Activated CD4-positive, alpha-beta T cell treated with anti-CD3 and anti-CD28 coated beads for 24 hours (primary cell): ENCODE measurements at places on chromosomes 3 and 15.
A peak's percentile ranks its signal among the peaks of the same experiment; 100 is the strongest.

DNA sequence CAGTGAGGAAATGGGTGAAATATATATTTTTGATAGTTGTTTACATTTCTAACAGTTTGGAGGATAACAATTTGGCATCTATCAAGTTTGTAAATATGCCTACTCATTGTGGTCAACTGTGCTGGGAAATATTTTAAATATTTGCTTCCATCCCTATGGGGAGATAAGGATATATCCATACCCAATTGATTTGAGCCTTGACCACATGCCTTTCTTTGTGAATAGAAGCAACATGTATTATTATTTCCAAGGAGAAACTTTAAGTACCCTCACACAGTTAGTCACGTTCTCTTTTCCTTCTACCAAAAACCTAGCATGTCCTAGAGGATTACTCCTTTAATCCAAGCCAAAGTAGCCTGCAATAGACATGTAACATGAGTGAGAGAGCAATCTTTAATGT lies 245.4 kb upstream of the CBLB start:
- DNase-seq = no peak

- no peak for DNase-seq
Measured at GRCh38 chr3:159620281-159620680, 368.4 kb upstream of the IL12A start.

DNA sequence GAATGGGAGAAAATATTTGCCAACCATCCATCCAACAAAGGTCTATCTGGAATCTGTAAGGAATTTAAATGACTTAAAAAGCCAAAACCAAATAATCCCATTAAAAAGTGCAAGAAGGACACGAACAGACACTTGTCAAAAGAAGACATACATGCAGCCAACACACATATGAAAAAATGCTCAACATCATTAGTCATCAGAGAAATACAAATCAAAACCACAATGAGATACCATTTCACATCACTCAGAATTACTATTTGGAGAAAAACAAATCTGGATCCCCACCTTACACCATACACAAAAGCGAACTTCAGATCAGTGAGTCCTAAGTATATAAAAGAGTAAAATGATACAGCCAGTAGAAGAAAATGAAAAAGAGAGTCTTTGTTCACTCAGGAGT lies 58.6 kb upstream of the MNS1 start:
- no peak for DNase-seq

DNA sequence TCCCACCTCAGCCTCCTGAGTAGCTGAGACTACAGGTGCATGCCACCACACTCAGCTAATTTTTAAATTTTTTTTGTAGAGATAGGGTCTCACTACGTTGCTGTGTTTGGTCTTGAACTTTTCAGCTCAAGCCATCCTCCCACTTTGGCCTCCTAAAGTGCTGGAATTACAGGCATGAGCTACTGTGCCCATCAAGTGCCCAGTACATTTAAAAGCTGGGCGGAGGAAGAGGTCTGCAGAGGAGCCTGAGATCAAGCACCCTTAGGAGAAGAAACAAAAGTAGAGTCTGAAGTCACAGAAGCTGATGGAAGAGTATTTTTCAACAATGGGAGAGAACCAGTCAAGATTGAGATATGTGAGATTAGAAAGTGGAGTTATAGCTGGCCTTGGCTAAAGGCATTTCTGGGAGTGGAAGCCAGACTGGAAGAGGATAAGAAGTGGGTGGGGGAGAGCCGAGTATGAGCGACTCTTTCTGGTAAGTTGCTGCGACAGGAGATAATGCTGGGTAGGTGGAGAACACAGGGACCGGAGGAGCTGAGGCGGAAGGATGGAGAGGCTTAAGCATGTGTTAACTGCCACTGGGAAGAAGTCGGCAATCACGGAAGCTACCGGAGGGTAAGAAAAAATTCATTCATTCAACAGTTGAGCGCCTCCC lies 782 bp upstream of the IREB2 start:
- DNase-seq = no peak

GRCh38 chr3:40055956-40056355 lies 246.5 kb downstream of the MYRIP start:
- no peak for DNase-seq

- no peak for DNase-seq
Measured at GRCh38 chr3:52039846-52040245, 16.5 kb downstream of the DUSP7 start.

GRCh38 chr3:46559091-46559704 lies 6.9 kb downstream of the LRRC2 start:
- no peak for DNase-seq

DNA sequence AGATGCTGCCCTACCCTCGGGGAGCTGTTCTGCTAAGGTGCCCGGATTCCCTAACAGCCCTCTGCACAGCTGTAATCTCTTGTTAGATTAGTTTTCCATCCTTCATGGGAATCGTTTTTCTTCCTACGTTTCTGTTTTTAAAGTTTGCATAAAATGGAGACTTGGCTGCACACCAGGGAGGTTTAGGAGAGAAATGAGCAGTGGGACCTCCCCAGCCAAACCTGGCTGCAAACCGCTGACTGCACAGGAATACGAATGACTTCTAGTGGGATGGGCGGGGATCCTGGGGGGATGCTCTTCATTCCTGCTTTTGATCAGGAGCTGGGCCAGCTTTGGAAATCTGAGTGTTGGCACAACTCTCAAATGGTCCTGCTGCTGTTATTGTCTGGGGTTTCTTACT lies 77.5 kb downstream of the THSD4 start:
- no peak for DNase-seq

DNA sequence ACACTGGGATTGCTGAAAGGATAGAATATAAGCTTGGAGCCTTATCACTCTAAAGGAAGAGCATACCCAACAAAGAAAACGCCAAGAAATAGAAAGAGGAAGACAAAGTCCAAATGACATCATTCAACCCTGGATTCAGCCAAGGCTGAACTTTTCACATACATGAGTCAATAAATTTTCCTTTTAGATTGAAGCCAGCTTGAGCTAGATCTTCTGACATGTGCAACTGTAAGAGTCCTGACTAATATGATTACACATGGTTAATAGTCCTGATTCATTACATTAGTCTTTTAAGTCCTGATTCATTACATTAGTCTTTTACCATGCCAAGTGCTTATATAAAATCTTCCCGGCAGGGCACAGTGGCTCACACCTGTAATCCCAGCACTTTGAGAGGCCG lies 13.6 kb upstream of the DENND6A start:
- DNase-seq = no peak

GRCh38 chr3:45943207-45943846 lies at the start of gene CXCR6:
TSS of gene CXCR6 (plus strand) at chr3:45943464. CDS start at chr3:45946482, 3,018 bp downstream.
- peak; percentile 37 for DNase-seq

GRCh38 chr15:98017150-98017964 lies 56.9 kb downstream of the ARRDC4 start:
- DNase-seq = no peak

- DNase-seq = no peak
Measured at GRCh38 chr15:98948941-98949340, 58.7 kb downstream of the PGPEP1L start.

GRCh38 chr3:37899101-37899707 lies 37.5 kb downstream of the CTDSPL start:
- DNase-seq = no peak

DNA sequence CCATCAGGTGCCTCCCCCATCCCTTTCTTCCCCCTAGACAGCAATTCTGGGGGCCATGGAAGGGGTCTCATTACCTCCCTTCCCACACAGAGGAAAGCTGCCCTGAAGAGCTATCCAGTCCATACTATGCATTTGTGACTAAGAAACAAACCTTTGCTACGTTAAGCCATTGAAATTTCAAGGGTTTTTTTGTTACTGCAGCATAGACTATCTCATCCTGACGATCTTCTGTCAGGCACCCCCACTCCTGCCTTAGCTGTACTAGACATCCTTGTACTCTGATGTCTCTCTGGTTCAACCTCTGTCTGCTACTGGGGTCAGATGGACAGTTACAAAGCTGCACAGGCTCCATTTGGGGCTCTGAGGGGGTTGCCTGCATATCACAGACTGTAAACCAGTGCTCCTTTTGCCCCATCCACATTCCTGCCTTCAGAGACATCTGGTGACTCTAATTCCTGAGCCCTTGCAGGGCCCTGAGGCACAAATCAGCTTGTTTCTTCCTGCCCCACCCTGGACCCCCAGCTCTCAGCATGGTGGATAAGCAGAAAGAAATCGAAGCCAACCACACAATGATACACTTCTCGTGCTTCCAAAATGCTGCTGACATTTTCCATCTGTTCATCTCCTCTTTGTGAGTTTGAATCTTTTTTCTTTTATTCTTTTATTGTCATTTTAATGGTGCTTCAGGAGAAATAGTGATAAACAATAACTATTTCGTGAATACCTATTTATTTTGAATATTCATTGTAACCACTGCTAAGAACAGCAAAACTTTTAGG lies 21.6 kb upstream of the NSMCE3 start:
- DNase-seq = no peak

DNA sequence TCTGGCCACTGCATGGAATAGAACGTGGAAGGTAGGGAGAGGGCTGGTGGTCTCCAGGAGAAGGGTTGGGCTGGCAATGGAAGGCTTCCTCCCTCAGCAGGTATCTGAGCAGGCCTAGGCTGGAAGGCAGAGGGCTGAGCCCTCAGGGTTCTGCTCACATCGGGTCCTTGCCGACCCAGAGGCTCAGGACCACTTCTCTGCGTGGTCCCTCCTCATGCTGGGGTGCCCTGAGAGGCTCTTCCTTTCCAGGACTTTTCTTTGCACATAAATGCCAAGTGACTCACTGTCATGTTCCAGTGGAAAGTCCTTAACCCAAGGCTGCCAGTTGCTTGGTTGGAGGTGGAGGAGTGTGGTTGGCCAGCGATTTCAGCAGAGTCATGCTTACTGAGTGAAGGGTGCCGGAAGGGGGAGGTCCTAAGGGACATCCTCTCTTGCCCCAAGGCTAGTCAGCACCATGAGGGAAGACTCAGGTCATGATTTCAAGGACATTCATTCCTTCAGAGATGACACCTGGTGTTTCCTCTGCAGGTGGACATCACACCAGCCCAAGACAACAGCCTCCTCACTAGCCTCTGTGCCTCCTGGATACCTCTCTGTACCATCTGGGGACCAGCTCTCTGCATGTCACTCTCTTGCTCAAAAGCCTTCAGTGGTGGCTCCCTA lies 8.2 kb downstream of the SLC6A6 start:
- no peak for DNase-seq

DNA sequence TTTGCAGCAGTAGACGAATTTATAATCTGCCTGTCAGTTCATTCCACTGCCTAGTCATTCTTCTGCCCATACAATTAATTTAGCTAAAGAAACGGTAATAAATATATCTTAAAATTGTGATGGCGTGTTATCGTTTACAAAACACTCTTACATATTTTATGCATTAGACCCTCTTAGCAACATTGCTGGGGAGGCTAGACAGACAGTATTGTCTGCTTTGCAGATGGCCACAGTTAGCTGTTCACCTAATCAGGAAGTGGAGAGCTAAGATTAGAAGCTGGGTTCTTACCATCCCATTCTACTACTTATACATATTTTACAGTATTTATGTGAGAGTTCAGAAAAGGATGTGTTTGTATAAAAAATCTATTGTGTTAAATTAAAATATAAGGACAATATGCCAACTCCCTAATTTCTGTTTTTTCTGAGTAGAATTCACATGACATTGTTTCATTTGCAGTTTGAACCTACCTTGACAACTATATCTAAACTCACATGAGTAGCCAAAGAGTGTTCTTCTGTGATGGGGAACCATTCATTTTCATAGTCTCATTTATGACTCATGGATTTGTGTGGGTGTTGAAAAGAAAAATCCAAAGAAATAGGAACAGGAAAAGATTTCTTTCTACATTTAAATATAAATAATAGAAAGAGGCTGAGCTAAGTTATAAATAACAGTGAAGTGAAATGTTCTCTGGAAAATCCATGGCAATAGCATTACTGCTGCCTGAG lies 41.7 kb upstream of the C3orf80 start:
- DNase-seq = no peak

DNA sequence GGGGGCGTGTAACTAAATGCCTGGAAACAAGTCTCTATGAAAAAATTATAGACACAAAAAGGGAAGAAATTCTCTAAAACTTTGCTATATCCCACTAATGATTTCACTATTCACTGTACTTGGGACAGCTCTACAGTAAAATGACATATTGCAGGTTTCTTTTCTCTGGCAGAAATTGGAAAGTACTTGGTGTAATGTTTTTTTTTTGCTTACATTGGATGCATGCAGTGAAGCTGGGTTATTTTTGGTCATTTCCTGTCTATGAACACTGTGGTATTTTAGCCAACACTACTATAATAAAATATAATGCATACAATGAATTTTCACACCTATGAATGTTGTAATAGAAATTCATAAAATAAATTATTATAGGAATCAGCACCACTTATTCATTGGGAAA lies 109.7 kb downstream of the LRRC49 start:
- DNase-seq = no peak

GRCh38 chr3:127770671-127771355 lies 51.5 kb downstream of the MGLL start:
- DNase-seq = no peak

DNA sequence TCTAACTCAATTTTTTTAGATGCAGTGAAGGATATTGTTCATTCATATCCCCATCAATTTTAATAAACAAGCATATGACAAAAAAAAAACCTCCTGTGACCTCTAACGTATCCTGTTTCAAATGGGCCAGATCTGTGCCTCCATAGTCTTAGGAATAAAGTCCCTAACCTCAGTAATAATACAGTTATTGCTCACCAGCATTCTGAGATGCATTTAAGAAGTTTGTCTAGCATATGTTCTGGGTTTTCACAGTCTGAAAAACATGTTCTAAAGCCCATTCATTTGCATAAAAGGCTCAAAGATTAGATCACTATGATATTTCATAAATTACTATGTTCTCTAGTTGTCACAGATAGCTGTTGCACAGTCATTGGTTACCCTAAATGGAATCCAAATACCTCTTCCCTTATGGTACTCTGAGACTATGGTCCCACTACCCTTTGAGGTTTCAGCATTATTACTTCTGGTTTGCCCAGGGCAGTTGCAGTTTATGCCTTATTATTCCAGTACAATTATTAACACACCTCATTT lies 190.1 kb downstream of the ZIC4 start:
- no peak for DNase-seq

DNA sequence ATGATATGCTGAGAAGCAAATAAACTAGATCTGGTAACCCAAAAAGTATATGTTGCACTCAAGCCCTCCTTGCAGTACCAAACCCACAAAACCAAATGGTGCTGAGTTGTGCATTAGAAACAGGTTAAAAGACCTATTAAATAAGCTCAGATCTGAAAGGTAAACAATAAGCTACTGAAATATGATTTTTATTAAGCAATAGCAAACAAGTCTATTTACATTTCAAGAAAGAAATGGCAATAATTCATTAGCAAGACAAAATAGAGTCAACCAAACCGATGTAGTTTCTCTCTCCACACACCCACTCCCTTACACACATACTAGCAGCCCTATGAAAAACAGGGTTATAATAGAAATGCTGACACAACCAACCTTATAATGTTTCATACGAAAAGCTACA lies 760.3 kb downstream of the FHIT start:
- DNase-seq = no peak

GRCh38 chr3:88033808-88034207 lies 25.0 kb downstream of the CGGBP1 start:
- no peak for DNase-seq
